H1 (cell line): ENCODE measurements at places on chromosomes 16 and 17. TPM values are rescaled to one million over a fixed set of nuclear protein-coding genes. Genes with fewer than 3 reads are reported as not detected.

The TBC1D3I gene
- total RNA-seq = 0.46 TPM in 1 of 2 replicates, not detected in the other

The MPP2 gene
- total RNA-seq = 30.9 and 31.6 TPM in 2 replicates

The SDK2 gene
- total RNA-seq = 3.6 and 3.9 TPM in 2 replicates

The BFAR gene
- total RNA-seq = 75.5 and 78.2 TPM in 2 replicates
